ENCODE measurements at places on chromosomes 6 and 20. TPM values are rescaled to one million over a fixed set of nuclear protein-coding genes. Genes with fewer than 3 reads are reported as not detected.
A peak's percentile ranks its signal among the peaks of the same experiment; 100 is the strongest.

The TOP1 gene
- 20.6 TPM for total RNA-seq

The GMPR gene
- 121 TPM for total RNA-seq

The PNPLA1 gene
- total RNA-seq, result not detected

The DEFB123 gene
- not detected for total RNA-seq

The GGTLC1 gene
- total RNA-seq, result not detected

The SPATS1 gene
- total RNA-seq, result not detected

DNA sequence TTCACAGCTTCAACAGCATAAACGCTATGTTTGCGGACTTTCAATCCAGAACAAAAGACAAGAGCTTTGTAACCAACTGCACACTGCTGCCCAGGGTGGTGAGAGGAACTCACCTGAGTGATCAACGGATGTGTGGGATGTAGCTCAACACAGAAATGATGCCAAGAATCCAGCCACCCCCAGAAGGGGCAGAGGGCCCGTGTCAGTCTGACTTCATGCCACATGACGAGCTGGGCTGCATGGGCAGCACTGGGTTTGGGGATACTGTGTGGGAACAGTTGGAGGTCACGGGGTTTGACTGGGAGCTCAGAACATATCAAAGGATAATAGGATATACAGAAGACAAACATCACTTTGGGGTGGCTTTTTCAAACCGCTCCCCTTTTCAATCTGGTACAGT is 79.4 kb upstream of the TRAF3IP2 start:
- no peak for DNase-seq

DNA sequence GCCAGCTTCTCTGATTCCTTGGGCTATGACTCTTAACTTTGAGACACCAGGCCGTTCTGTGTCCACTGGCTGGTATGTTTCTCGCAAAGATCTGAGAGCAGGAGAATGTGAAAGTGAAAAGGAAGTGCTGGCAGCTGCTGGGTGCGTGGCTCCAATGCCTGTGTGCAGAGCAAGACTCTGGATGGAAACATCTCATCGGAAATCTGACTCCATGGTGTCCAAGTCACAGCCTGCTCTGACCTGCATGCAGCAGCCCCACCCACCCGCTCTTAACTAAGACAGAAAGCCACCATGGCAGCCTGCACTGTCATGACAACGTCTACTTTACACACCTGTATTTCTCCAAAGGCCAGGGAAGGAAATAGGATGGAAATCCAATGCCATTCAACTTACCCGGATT is 66.3 kb upstream of the MPC1 start:
- no peak for DNase-seq

GRCh38 chr6:113625850-113626249 is 231.3 kb upstream of the MARCKS start:
- no peak for DNase-seq

DNA sequence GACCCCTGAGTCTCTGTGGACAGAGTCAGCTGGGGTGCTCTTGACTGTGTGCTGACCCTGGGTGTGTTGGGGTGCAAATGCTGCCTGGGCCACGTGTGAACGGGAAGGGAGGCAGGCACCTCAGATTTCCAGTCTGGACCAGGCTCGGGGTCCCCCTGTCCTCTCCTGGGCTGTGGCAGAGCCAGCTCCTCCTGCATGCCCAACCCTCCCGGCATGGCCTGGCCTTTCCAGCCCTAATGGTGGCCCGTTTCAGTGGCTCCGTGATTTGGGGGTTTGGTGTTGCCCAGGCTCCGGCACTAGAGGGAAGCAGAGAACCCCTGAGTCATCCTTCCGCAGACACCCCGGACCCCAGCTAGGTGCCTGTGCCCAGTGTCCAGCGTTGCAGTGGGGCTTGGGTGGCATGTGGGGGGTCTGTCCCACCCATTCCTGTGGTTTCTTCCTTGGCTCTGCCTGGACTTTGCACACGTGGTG is 9.1 kb downstream of the RBM38 start:
- DNase-seq, result peak; percentile 39

DNA sequence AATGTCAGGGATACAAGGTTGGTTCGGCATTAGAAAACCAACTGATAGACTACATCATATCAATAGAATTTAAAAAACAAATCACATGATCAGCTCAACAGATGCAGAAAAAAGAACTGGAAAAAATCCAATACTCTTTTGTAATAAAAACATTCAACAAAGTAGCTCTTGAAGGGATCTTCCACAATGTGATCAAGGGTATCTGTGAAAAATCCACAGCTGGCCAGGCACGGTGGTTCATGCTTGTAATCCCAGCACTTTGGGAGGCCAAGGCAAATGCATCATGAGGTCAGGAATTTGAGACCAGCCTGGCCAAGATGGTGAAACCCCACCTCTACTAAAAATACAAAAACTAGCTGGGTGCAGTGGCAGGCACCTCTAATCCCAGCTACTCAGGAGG is 63.1 kb downstream of the ASCC3 start:
- no peak for DNase-seq

DNA sequence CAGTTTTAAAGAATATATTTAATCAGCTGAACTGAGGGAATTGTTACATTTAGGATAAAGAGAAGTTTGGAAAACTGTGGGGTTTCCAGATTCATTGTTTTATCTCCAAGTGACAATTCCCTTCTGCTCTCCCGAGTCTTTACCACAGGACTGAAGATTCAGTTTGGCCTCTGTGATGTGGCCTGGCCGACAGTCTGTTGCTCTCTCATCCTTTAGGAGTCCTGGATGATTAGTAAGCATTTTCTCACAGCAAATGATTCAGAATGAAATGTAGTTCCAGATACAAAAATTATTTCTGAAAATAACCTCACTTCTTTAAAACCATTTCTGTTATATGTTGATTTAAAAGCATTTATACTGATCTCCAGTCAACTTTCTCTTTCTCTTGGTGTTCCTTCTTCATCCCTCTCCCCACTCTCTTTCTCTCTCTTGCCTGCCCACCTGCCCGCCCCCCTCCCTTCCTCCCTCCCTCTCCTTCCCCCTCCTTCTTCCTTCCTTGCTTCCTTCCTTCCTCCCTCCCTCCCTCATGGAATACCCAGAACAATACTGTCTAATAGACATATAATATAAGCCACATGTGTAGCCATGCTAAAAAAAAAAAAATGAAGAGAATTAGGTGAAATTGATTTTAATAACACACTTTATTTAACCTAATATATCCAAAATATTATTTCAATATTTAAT is 254.9 kb downstream of the PRL start:
- DNase-seq, result no peak

GRCh38 chr20:13344671-13345070 is 123.6 kb downstream of the ISM1 start:
- no peak for DNase-seq

DNA sequence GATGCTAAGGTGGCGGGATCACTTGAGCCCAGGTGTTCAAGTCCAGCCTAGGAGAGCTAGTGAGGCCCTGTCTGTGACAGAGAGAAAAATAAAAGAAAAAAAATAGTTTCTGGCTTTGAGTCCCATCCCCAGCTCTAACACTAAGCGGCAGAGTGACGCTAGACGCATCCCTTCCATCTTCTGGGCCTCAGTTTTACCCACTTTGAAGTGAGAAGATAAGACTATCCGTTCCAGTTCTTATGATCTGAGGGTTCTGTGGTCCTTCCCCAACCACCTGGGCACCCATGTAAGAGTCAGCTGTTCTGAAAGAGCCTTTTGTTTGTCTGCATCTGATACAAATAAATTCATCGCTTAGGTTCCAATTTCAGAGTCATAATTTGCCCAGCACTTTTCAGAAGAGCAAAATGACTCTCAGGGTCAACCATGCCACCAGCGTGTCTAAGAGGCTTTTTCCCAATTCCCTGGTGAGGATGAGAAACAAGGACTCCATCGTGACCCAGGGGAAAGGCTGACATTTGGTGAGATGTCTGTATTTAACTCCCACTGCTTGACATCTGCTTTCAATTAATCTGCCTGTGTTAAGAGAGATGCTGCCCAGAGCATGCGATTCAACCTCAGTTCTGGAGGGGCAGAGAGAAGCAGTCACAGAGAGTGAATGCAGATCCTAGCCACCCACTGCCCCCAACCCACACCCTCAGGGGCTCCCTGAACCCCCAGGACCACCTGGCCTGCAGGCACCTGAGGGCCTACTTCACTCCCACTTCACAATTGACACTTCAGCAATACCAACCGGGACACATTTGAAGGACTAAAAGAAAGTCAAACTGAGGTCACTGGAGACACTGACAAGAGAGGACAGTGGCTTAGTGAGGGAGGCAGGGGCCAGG is 131.6 kb upstream of the TOP1 start:
- no peak for DNase-seq

DNA sequence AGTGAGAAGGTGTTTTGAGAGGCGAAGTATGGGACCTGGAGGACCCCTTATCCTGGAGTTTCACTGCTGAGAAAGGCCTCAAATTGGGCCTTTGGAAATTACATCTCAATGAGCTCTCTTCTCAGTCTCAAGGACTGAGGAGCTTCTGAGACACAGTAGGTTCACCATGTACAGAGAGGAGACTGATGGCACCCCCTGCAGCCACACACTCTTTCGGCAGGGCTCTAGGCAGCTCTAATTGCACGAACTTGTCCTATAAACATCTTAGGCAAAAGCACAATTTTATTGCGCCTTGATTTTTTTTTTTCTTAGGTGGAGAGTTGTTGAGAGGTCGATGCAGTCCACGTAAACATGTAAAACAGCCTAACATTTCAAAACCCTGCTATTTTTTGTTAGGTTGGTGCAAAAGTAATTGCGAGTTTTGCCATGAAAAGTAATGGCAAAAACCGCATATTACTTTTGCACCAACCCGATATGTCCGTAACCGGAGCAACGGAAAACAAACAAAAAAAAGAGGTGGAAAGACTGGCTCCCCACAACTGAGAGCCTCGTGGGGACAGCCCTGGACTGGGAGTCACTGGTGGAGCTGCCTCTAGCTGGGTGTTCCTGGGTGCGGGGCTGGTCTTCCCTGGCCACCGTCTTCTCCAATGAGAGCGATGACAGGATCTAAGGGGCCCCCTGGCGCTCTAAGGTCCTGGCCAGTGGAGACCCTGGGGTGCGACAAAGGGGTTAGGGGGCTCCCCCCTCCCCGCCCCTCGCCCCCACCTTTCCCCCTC is 84.0 kb upstream of the EYA2 start:
- no peak for DNase-seq

DNA sequence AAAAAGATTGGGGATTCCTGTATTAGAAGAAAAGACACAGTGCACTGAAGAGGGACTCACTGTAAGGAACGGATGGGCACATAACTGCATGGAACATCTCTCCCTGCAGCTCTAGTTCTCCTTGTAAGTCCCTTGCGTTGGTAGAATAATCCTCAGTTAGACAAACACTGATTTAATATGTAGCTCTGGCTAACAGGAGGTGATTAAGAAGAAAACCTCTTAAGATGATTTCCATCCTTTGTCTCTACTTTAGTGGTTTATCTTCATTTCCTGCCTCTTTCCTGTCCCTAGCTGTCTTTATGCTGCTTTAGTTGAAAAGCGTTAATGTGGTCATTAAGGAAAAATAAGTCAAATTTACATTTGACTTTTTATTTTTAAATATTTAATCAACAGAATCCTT is 86.6 kb downstream of the SLC16A10 start:
- DNase-seq, result no peak

DNA sequence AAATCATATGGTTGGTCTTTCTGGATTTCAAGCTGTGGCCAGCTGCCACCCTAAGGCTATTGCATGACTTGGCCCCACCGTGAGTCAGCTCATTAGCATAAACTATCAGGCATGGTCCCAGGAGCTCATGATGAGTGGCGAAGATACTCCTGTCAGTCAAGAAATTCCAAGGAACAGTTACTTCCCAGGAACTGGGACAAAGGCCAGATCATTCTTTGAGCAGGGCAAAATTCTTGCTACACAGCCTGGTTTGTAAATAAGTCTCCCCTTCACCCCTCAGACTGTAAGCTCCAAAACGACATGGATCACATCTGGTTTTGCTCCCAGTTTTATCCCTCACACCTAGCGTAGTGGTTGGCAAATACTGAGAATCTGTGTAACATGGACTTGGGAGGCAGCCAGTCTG is 33.0 kb upstream of the KIAA1586 start:
- no peak for DNase-seq

DNA sequence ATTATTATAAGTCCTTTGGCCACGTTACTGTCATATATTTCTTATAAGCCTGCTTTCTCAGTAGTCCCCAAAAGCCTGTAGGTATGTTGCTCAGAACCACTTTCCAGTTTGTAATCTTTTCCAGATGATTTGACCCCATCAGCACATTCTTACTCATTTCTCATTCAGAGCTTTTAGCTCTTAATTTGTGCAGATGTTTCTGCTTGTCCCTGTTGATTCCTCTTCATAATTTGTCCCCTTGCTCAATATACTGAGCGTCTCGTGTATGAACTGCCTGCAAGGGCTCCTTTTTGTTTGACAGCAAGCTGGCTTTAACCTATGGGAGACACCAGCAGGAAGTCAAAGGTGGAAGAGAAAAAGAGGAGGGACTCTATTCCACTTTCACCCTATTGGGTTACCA is 733.8 kb upstream of the GJE1 start:
- DNase-seq, result no peak

DNA sequence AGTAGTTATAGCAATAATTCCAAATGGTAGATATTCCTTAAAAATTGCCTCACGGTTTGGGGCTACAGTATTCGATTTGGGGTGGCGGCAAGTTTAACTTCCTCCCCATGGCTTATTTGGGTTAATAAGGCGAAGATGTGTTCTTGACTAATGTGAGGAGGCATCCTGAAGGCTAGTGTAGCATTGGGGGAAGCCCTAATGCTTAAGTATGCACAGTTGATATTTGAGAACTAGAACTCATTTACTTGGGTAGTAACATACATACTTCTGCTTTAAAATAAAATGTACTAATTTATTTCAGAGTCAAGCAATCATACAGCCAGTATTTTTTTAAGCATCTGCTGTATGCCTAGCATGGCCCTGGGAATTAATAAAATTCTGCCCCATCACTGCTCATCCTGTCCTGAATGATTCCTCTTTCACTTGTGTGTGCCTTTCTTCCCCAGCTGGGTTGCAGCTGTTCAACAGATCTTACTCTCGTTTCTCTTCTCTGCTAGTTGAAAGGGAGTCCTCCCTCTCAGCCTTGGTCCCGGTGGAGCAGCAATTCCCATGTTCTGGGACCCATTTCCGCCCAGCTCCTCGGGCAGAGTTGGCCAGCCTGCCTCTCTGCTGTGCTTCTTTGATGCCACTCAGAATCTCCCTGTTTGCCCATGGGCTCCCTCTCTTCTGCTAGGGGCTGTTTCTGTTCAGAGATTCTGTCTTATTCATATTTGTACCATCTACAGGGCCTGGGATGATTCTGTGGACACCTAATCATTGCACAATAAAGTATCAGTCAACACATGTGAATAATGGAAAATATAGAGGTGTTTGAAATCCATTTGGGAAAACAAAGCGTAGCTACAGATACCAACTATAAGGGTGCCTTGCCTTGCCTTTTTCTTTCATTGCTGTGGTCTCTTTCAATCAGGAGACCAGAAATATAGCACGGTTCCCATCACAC is 104.8 kb downstream of the ARID1B start:
- DNase-seq, result no peak

GRCh38 chr6:157989541-157990289 is 8.1 kb downstream of the SYNJ2 start:
- peak; percentile 88 for DNase-seq

GRCh38 chr20:12198281-12198680 is 280.6 kb downstream of the BTBD3 start:
- no peak for DNase-seq

- no peak for DNase-seq
Measured at GRCh38 chr6:114747995-114748625, 405.3 kb upstream of the HS3ST5 start.

Data from Right ventricle myocardium superior (tissue), 1 donor.